ENCODE measurements at places on chromosomes 6 and 20.

GRCh38 chr6:159095616-159096015 lies 50.8 kb upstream of the TAGAP start:
- DNase-seq = peak; percentile 21

- DNase-seq = no peak
Observed at GRCh38 chr6:44076356-44077213, 50.7 kb downstream of the MRPL14 start.

GRCh38 chr6:168190646-168191443 lies 111.8 kb upstream of the FRMD1 start:
- no peak for DNase-seq

GRCh38 chr20:38907918-38908677 lies 18.1 kb upstream of the FAM83D start:
- no peak for DNase-seq

DNA sequence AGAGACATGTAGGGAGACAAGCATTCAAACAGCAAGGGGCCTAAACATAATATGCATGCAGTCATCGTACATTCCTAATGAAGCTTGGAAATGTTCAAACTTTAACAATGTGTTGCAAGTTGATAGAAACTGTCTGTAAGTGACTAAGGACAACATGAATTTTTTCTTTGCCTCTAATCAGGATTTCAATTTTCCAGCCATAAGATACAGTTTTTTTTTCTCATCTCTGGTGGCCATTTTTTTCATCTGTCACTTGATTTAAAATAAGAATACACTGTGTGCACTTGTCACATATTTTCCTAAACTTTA lies 22.2 kb upstream of the MTRF1L start:
- no peak for DNase-seq

GRCh38 chr20:57087102-57087501 lies 179.3 kb downstream of the BMP7 start:
- no peak for DNase-seq

DNA sequence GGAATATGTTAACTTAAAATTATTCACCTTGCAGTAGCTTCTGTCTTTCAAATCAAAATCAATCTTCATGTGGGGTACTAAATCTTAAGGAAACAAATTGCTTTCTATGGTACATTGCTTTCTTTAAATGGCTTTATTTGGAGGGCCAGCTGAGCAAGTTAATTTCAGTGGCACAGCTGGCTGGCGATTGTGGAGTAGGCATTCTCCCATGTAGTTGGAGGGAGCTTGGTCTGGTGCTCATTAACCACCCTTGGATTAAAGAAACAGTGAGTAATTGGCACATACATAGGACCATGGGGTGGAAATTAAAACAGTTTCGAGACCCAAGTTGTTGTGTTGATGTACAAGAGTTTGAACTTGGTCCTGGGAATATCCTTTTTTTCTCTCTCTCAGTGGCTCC lies 201.3 kb upstream of the CHD6 start:
- no peak for DNase-seq

- DNase-seq = no peak
Observed at GRCh38 chr20:45917790-45918141, 5.8 kb upstream of the PLTP start.

GRCh38 chr6:74167976-74168375 lies 472.0 kb downstream of the CD109 start:
- DNase-seq = no peak

GRCh38 chr6:110415086-110415916 lies at the start of gene DDO:
TSS of gene DDO (minus strand) at chr6:110415575. CDS start at chr6:110413462, 2,113 bp downstream.
- peak; percentile 70 for DNase-seq

GRCh38 chr20:14526891-14527290 lies 189.5 kb upstream of the FLRT3 start:
- no peak for DNase-seq

DNA sequence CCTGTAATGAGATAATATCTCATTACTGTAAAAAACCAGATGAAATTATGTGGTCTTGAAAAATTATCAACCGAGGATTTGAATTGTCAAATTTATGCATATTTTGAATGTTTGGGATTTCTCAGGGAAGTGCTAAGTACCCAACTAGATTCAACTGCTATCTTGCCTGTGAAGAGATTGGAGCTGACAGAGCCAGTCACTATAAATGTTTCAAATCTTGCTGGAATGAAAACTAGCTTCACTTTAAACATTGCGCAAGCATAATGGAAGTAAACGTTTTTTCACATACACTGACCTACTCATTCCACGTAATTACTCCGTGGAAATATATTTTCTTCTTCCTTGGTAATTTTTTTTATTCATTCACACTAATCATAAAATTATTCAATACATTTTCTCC lies 46.7 kb downstream of the TMEM170B start:
- no peak for DNase-seq

DNA sequence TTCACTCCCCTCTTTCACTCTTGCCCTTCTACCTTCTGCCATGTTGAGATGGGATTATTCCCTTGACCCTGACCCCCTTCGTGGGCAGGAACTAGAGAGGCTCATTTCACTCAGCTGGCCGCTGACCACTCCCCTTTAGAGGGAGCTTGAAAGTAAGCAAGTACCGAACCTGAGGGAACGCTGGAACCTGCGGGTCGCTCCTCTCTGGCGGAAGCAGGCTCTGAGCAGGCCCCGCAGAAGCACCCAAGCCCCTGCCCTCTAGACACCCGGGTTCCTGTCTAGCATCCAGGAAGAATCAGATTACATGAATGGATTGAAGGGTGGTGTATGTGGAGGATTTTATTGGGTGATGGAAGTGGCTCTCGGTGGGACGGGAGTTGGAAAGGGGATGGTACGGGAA lies 11.9 kb upstream of the MYCT1 start:
- peak; percentile 5 for DNase-seq

DNA sequence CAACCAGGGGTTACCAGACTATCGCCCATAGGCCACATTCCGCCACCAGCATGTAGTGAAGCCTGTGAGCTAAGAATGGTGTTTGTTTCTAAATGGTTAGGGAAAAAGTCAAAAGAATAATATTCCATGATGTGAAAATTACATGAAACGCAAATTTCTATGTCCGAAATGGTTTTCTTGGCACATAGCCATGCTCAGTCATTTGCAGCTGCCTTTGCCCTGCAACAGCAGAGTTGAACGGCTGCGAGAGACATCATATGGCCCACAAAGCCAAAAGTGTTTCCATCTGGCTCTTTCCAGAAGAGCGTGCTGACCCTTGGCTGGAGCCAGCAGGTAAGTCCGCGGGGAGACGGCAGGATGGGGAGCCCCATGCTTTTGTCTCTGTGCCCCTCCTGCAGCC lies 60.7 kb downstream of the FAM120B start:
- DNase-seq = no peak

GRCh38 chr6:33921745-33922144 lies 117.9 kb upstream of the MLN start:
- no peak for DNase-seq

- DNase-seq = peak; percentile 79
Observed at GRCh38 chr6:8085053-8085511, 17.3 kb downstream of the EEF1E1 start.

GRCh38 chr6:63964366-63964765 lies 328.8 kb downstream of the PHF3 start:
- DNase-seq = no peak

GRCh38 chr6:106974999-106975737 lies 639 bp upstream of the CD24 start:
- DNase-seq = peak; percentile 93

GRCh38 chr6:66897576-66897975 lies 1190.5 kb upstream of the EYS start:
- DNase-seq = no peak

DNA sequence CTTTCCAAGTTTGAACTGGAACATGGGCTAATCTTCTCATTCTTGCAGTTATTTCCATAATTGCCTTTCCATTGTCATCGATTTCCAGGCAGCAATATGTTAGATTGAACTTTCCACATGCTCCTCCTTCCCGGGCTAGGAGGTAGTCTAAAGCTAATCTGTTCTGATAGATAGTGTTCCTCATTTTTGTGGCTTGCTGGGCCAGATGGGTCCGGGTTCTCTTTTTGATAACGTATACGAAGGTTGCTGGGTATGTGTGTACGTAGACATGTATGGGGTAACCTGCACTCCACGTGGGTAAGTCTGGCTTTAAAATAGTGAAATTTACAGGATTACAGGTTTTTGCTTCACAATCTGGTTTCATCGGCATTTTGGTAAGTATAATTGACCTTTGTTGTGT lies 14.0 kb upstream of the GMPR start:
- DNase-seq = no peak

DNA sequence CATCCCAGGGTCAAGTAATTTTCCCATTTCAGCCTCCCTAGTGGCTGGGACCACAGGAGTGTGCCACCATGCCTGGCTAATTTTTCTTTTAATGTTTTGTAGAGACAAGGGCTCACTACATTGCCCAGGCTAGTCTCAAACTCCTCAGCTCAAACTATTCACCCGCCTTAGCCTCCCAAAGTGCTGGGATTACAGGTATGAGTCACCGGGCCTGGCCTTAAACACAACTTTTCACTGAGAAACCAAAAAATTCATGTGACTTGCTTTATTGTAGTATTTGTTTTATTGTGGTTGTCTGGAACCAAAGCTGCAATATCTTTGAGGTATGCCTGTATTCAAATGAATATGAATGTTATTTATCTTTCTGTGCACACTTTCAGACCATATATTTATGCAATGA lies 72.2 kb downstream of the RWDD2A start:
- DNase-seq = no peak

GRCh38 chr20:57682184-57683101 lies 27.4 kb downstream of the PMEPA1 start:
- DNase-seq = no peak

DNA sequence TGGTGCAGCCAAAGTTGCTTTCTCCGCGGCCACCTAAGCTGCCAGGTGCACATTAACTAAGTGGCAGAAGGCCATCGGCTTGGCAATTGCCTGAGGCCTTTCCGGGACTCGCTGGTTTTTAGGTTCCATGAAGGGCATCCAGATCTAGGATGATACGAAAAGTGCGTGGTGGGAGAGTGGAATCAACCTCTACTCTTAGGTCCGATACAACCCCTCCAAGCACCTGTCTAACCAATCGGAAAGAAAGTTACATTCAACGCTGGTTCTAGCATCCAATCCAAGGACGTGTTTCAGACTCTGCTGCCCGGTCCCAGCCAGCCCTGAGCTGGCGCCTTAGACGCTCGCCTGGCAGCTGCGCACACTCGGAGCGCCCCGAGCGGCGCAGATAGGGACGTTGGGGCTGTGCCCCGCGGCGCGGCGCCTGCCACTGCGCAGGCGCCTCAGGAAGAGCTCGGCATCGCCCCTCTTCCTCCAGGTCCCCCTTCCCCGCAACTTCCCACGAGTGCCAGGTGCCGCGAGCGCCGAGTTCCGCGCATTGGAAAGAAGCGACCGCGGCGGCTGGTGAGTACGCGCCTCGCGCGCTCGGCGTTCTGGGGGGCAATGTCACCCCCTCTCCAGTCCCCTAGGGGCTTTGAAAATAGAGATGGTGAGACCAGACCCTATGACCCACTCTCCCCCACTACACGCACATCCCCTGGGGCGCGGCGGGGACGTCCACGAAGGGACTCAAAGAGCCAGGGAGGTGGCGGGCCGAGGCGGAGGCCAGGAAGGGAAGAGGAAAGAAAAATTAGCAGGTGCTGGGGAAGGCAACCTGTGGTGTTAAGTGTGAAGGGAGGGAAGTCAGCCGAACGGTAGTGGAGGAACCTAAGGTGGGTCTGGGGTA lies at the start of gene ENPP4:
Gene ENPP4, plus strand, starts transcription at position 361 of the 883 bp plus-strand sequence. CDS start 9,595 bp downstream, outside the sequence.
- peak; percentile 92 for DNase-seq

DNA sequence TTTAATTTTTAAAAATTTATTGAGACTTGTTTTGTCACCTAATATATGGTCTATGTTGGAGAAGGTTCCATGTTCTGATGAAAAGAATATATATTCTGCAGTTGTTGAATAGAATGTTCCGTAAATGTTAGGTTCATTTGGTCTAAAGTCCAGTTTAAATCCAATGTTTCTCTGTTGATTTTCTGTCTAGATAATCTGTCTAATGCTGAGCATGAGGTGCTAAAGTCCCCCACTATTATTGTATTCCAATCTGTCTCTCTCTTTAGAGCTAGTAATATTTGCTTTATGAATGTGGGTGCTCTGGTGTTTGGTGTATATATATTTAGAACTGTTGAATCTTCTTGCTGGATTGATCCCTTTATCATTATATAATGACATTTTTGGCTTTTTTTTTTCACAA lies 15.5 kb downstream of the TRIM15 start:
- no peak for DNase-seq

- DNase-seq = no peak
Observed at GRCh38 chr6:22025468-22026163, 271.2 kb downstream of the PRL start.

DNA sequence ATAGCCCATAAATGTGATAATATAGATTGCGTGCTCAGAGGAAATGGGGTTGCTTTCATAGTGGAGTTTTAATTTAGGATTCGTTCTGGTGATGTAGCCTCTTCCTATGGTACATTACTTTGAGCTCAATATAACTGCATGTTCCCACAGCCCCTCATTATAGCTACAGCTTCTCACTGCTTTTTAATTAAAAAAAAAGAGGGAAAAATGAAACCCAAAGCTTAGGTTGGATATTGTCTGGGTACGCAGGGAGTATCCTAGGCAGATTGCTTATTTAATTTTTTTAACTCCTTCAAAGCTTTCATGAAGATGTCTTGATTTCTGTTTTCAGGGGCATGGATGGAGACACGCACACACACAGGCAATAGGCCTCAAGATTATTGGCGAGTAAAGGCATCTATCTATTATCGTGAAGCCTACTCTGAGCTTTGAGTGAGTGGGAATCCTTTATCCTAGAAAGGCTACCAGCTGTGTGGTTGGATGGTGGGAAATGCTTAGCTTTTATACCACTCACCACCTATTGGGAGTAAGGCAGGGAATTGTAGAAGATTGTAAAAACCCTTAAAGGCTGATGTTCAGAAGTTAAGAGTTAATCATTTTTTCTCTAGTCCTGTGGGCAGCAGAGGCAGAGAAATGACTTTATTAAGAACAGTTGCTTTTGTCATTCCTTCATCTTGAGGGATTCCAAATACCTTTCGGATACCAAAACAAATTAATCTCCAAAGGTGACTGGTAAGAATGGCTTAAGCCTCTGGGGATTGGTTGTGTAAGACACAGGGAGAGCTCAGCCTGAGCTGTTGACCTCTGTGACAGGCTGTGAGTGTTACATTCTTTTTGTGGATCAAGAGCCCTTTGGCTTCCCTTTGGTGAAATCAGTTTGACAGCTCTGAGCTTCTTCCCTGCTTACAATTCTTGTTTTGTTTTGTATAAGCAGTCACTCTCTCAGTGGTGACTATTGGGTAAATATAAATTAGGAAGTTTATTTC lies 33.4 kb downstream of the CTNNBL1 start:
- peak; percentile 35 for DNase-seq

DNA sequence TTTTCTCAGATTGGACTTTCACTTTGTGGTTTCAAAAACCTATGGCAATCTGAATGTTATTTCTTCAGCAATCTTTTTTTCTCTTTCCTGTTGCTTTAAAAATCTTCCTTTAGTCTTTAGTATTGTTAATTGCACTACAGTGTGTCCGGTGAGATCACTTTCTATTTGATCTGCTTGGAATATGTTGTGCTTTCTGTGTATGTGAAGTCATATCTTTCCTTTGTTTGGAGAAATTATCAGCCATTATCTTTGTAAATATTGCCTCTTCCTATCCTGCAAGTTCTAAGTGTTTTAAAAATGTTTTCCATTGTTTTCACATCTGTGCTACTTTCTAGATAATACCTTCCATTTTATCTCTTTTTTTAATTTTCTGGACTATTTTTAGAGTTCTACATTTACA lies 171.4 kb upstream of the PRSS16 start:
- DNase-seq = no peak

All from upper lobe of left lung (tissue), 6 donors.